ENCODE measurements at places on chromosomes 7 and 10.
A peak's percentile ranks its signal among the peaks of the same experiment; 100 is the strongest.

GRCh38 chr7:6443372-6443941, 4.3 kb downstream of the DAGLB start:
- peak; percentile 99 for DNase-seq

DNA sequence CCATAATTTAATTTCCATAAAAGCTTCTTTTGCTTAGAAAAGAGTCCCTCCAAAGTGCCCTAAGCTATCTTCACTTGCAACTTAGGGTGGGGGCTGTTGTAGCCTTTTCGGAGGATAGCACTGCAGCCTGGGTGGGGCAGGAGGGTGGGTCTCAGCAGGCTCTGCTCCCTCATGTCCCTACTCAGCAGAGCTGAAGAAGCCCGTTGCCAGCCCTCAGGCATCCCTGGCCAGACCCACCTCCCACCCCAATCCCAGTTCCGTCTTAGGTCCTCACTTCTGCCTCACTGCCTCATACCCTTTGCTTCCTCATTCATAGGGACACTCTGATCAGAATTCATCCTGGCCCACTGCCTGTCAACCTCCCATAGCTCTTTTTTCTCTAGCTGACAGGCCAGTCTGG, 99.8 kb upstream of the ZMIZ1 start:
- no peak for DNase-seq

DNA sequence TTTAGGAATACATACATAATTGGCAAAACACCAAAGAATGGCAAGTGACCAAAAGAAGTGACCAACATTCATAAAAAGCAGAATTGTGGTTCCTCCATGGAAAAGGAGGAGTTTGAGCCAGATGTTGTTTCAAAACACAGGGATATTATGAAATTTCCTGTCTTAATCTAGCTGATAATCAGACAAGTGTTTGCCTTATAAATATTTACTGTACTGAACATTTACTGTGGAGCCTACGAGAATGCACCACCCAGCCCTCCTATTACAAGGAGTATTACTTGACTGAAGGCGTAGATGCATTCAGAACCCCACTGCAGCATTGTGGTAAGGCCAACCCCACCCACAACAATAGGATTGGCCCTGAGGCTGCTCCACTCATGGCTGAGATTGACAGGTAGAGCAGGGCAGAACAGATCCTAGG, 118.9 kb downstream of the AKR1D1 start:
- DNase-seq = no peak

- no peak for DNase-seq
These were observed 225.0 kb upstream of the CSTF2T start for GRCh38 chr10:51924359-51924758.

DNA sequence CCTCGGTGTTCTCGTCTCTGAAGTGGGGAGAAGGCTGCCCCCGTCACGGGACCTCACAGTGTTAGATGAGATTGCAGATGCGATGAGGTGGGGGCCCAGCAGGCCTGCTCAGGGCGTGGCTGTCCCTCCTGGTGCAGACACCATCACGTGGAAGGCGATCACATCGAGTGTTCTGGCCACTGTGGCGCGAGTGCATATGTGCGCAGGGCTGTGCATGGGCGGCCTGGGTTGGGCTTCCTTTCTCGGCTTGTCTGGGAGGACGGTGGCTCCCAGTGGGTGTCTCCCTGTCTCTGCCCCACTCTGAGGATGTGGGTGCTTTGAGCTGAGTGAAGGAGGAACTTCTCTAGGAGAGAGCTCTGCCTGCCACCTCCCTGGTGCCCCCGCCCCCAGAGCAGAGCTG, 83.1 kb downstream of the LHPP start:
- no peak for DNase-seq

- no peak for DNase-seq
These were observed 30.8 kb downstream of the ABI1 start for GRCh38 chr10:26829810-26830515.

- no peak for DNase-seq
These were observed 293.7 kb upstream of the POM121L12 start for GRCh38 chr7:52741670-52742290.

- no peak for DNase-seq
These were observed 14.4 kb downstream of the PON1 start for GRCh38 chr7:95309951-95310350.

DNA sequence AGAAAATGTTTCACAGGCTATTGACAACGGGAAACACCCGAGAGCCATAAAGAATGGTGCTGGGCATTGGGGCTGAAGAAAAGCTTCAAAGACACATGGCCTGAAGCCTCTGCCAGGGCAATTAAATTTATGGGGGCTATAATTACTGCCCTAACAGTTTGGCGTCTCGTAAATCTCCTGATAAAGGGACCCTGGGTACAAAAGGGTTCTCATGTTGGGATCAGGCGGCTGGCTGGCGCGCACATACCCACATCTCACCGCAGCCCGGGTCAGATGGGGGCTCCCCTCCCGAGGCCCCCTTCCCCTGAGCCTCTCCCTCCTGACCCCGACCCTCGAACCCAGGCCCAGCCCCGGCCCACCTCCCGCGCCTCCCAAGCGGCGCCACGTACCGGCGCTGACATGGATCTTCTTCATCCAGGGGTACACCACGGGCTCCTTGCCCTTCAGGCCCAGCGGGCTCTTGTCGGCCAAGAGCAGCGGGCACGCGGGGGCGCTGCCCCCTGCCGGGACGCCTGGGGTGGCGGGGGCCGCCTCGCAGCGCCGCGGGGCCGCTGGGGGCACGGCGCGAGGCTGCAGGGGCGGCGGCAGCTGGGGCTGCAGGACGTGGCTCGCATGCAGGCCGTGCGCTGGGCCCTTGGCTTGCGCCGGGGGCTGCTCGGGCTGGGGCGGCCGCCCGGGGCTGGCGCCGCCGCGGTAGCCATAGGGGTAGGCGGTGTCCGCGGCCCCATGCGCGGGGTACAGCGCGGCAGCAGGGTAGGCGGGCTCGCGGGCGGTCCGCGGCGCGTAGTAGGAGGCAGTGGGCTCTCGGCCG, 623 bp downstream of the HOXA4 start:
- DNase-seq = peak; percentile 68

DNA sequence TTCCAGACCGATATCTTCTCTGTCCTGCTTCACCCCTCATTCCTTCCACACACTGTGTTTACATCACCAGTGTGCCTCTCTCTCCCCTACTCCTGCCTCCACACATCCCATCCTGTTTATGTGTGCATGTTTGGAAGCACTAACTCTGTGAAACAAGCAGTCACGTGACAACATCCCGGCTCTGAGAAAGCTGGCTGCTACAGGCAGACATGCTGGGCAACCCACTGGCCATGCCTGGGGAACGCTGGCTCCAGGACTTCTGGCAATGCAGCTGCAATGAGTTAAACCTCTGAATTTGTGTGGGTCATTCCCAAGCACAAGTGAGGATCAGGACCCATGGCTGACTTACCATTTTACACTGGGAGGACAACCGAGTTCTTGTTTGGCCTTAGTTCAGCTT, 74.0 kb downstream of the WNT2 start:
- no peak for DNase-seq

DNA sequence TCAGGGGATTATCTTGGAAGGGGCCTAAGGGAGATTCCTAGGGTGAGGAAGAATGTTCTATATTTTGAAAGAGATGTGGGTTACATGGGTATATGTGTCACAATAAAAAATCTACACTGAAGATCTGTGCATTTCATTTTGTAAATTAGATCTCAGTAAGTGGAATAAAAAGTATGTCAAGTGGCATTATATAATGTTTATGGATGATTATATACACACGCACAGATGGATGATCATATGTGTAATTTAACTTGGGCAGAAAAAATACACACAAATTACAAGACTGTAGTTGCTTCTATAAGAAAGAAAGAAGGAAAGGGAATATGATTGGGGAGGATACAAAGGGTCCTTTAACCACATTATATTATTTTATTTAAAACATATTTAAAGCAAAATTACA, 18.5 kb downstream of the ASZ1 start:
- no peak for DNase-seq

DNA sequence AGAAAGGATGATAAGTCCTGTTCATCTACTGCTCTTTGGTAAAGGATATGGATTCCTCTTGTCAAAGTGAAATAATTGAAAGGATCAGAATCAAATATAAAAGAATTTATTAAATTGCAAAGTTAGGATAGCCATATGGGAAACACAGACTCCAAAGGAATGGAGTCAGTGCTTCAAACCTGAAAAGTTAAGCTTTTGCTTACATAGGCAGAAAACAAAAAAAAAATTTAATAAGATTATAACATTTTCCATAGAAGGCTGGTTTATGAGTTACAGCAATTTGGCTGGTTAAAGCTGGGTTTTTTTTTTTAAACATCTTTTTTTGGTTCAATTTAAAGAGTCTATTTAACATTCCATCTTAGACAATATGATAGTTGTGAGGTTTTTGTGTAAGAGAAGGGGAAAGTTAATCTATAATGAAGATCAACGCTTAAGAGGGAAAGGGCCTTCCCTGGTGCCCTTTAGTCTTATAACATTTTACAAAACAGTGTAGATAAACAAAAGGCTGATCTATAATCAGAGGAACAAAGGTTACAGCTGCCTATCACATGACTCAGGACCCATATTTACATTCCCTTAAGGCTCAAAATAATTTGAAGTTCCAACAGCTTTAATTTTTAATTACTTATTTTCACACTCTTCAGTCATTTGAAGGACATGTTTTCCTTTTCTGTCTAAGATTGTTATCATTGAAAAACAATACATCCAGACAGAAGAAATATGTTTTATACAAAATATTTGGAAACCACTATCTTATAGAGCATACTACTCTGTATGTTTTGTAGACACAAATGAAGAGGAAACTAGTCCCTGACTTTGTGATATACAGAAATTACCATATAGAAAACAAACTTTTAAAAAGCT, 234.3 kb upstream of the MBL2 start:
- DNase-seq = no peak

DNA sequence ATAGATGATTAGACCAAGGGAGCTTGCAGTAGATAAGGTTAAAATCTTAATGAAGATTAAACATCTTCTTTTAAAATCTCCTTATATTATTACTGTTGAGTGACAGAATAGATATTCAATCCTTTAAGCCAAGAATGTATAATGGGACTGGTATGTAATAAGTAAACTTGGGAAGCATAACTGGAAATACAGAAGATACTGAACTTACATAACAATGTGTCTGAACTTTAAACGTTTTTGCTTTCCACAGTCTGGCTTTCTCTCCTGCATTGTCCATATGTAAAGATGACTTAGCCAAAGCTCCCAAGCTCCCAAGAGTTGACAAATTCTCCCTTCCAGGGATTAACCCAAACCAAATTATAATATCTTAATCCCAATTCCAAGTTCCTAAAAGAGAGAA, 129.8 kb downstream of the KCND2 start:
- DNase-seq = no peak

GRCh38 chr7:88927-89231, 103.5 kb upstream of the FAM20C start:
- DNase-seq = no peak

GRCh38 chr7:46663025-46663424, 742.0 kb upstream of the IGFBP3 start:
- DNase-seq = no peak

GRCh38 chr10:103977204-103977603, 10.3 kb downstream of the SLK start:
- DNase-seq = no peak

GRCh38 chr7:7704867-7705266, 13.5 kb downstream of the RPA3 start:
- DNase-seq = no peak

GRCh38 chr10:113999531-113999930, 44.1 kb upstream of the ADRB1 start:
- DNase-seq = no peak

- no peak for DNase-seq
These were observed 98.7 kb upstream of the PPIF start for GRCh38 chr10:79248341-79249185.

GRCh38 chr10:75826846-75827245, 395.4 kb downstream of the LRMDA start:
- DNase-seq = no peak

DNA sequence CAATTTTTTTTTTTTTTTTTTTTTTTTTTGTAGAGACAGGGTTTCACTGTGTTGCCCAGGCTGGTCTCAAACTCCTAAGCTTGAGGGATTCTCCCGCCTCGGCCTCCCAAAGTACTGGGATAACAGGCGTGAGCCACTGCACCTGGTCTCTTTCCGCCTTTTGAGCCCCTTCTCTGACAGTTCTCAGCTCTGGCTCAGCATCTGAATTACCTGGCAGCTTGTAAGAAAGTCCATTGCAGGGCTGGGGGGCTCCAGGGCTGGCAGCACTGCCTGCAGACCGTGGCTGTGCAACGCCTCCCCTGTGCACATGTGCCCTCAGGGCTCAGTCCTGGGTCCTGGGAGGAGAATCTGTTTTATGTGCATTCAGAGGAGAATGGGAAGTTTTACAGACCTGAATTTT, 37.6 kb downstream of the VWA2 start:
- no peak for DNase-seq

DNA sequence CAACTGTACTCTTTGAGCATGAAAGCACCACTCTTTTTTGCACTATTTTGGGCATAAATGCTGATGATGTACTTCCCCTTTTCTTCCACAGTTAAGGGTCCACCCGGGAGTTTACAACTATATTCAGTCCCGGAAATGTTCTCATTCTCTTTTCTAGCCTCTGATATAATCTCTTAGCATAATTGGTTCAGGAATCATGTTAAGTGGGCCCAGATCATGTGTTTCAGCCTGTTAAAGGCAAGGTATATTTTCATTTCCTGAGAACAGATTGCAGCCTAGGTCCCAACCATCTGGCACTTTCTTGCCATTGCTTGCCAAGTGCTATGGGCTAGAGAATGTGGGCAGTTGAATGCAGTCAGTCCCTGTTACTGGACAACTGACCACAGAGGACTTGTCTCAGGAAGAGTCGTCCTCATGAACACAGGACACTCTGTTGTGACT, 111.4 kb upstream of the GLCCI1 start:
- no peak for DNase-seq

- DNase-seq = no peak
These were observed 123.0 kb upstream of the ADARB2 start for GRCh38 chr10:1860351-1860750.
